ENCODE measurements at places on chromosomes 6 and 20.

- DNase-seq, result no peak
Measured at GRCh38 chr20:3692706-3693294, 11.0 kb upstream of the ADAM33 start.

- DNase-seq, result no peak
Measured at GRCh38 chr6:132933090-132933489, 118.7 kb downstream of the RPS12 start.

DNA sequence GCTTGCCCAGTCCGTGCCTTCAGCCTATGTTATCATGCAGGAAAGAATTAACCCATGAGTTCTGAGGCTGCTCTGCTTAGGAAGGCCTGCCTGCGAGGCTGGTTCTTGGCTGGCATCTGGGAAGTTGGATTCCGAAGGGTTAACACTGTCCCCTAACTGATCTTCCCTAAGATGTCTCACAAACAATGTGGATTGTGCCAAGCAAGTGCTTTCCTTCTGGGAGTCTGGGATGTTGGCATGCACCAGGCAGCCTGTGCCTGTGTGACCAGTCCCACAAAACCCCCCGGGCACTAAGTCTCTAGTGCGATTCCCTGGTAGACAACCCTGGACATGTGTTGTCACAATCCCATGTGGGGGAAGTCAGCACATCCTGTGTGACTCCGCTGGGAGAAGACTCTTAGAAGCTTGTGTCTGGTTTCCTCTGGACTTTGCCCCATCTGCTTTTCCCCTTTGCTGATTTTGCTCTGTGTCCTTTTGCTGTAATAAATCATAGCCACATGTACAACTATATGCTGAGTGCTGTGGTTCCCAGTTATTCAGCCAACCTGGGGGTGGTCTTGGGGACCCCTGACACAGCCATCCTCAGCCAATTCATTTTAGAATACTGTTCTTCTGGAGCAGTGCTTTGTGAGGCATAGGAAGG, 83.8 kb downstream of the SLC22A23 start:
- DNase-seq, result no peak

- DNase-seq, result no peak
Measured at GRCh38 chr6:45169815-45170214, 158.3 kb upstream of the RUNX2 start.

DNA sequence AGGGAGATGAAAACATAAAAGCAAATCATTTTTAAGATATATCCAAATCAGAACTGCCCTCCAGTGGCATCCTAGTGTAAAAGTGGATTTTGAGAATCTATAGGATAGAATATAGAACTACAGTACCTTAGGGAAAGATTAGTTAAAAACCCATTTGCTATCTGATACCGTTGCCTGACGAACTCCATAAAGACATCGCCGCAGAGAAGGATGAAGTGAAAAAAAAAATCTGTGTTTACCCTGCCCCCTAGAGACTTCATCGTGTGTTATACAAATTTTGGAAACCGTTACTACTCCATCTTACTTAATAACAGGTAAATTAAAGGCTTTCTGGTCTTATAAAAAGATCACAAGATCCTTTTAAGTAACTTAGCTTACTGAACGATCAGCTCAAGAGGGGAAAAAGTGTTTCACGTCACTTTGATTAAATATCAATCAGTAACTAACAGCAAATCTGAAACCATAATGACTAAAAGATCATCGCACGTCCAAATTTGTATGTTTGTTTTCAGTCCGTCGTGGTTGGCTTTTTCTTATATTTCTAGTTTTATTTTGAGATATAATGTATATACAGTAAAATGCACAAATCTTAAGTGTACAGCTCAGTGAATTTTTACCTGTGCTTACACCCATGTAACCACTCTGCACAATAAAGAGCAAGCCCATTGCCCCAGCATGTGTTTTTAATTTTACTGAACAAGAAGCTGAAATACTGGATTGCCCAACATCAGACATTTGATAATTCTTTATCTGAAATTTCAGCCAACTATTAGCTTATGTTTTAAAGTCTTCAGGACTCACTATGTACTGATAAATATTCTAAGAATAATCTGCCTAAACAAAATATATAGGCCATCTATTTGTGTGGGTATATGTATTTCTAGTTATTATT, 881 bp upstream of the MCM3 start:
- DNase-seq, result no peak

- DNase-seq, result no peak
Measured at GRCh38 chr6:37665304-37665703, 32.4 kb downstream of the MDGA1 start.

Measured in activated naive CD4-positive, alpha-beta T cell (primary cell).